Activated naive CD4-positive, alpha-beta T cell (primary cell): ENCODE measurements at places on chromosomes 2 and 18.

GRCh38 chr2:16687955-16688354 lies 22.3 kb upstream of the CYRIA start:
- DNase-seq: no peak

GRCh38 chr18:79933765-79934164 lies 17.7 kb downstream of the SLC66A2 start:
- no peak for DNase-seq

DNA sequence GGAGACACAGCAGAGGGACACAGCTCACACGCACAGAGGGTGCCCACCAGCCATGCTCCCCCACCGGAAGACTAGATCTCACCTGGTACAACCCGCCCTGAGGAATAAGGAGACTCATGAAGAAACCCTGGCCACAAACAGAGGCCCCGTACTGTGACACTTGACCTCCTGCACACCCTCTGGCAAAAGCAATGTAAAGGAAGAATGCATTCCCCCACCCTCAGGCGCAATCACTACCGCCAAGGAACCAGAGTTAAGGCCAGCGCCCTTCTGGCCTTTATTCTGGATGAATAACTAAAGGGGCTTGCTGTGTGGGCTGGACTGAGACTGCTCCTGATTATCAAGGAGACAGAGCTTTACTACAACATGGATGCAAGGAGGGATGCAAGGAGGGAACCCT lies 509.2 kb upstream of the SPHKAP start:
- DNase-seq: no peak

DNA sequence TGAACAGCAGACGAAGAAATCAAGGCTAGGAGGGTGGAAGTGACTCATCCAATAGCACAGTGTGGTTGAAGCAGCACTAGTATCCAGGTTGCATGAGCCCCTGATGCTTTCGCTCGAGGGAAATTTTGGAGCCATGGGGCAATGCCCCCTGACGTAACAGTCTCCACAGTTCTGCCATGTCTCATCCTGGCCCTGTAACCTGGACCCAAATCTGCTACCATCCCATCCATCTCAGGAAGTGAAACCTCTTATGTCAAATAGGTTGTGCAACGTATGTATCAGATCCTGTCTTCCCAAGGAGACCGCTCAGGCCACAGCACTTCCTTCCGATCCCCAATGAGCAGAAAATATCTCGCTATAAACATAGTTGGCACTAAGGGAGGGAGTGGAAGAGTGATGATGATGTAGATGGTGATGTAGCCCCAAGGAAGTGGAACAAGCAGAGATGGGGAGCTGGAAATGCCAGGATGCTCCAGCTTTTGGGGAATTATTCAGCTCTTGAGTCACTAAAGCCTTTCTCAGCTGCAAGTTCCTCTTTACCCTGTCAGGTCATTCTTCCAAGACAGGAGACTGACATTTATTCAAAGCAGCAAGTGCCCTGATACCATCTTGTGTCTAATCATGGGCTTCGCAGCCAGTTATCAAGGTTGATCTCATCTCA lies 3.0 kb upstream of the IL1B start:
- no peak for DNase-seq

DNA sequence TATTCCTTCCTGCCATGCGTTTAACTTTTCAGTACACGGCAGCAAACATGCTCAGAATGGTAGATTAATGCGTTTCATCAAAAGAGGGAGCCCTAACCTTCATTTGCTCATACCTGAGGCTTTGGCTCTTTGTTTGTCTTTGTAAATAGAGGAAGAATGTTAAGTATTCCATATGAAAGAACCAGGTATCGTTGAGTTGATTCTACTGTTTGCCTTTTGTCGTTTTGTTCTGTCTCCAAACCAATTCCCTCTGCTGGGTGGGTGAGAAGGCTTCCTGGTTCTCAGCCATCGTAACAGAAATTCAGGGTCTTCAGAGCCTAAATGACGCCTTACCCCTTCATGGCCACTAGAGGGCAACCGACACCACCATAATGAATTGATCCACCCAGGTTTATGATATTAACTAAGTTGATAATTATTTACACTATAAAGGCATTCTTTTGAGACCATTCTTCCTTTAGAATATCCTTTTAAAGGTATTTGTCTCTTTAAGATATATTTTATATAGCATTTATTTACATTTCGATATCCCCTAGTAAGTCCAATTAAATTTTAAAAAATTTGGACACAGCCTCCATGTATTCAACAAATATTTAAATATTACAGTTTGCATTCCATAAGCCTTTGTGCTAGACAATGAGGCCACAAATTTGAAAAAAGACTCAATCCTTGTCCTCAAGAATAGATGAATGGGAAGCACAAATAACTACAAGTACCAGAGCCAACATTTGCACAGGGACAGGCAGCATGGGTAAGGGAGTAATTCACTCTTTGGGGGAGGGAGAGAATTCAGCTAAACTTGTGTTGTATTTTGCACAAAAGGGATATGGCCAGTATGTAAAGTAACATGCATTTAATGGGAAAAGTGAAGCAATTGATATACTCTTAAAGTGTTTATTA lies 48.1 kb downstream of the TIMM21 start:
- no peak for DNase-seq
